ENCODE measurements at places on chromosomes 16 and 17.

DNA sequence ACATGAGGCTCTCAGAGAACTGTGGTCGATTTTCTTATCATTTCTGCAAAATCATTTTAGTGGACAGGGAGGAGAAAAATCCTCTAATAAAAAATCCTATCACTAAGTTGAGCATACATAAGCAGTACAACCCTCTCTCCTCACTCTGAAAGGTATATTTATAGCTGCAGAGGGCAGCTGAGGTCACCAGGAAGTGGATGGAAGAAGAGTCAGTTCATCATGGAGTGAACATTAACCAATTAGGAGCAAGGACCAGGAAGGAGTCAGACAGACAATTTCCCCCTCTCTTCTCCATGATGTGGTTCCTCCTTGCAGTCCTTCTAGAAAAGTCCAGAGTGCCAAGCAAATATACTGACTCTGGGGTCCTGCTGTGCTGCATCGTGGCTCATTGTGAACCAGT, 253.7 kb downstream of the TOX3 start:
- DNase-seq: no peak

DNA sequence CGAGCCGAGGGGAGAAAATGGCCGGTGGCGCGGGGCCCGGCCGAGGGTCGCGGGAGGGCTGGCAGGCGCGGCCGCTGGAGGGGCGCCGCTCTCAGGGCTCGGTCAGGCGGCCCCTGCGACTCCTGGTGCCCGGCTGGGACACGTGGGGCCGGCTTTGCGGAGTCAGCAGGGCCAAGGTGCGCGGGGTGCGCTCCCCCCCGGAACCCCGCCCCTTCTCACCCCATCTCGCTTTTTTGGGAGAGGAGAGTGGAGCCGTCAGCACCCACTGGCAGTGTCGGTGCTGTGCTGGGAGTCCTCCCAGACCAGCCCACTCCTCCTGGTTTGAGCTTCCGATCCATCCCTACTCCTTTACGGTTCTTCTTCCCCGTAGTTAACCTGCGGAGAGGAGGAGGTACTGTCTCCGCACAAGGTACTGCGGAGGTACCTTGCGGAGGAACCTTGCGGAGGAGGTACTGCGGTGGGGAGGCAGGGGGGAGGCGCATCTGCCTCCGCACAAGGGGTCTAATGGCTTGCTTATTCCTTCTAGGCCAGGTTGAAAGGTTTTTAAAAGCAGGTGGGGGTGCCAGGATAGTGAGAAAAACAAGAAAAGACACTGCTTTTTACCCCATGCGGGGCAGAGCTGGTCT, 19.1 kb upstream of the CBX8 start:
- no peak for DNase-seq

- DNase-seq: peak; percentile 38
Observed at GRCh38 chr17:77371117-77371887, 230.5 kb downstream of the SEC14L1 start.

DNA sequence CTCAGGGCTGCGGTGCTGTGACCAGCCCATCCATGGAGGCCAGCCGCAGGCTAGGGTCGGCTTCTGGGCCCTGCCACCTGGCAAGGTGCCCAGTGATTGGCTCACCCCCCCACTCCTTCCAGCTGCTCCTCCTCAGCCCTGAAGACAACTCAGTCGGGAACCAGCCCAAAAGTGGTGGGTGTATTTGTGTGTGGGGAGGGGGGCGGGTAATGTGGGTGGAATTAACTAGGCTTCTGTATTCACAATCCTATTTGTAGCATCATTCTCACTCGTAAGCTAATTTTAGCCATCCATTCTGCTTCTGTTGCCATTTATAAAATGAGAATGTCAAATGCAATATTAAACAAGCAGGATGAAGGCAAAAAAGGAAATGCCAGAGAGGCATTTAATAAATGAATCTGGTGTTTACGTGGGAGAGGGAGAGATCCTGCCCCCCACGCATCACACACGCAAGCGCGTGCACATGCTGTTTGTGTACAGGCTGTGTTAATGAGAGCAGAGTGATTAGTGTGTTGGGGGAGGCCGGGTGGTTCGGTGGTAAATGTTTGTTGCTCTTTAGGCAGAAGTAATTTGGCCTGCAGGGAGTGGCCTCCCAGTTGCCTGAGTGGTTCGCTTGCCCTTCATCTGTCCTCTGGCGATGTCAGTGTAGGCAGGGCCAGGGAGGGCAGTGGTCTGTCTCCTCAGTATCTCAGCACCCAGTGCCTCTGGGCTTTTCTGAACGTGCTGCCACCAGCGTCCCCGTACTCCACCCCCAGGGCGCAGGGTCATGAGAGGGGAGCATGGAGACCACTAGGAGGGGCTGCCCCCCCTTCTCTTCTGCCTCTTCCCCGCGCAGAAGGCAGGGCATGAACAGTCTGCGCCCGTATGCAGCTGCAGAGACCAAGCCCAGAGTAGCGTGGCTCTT, 140.1 kb downstream of the CCDC182 start:
- DNase-seq: no peak

- no peak for DNase-seq
Observed at GRCh38 chr17:29661213-29661612, 38.5 kb upstream of the CORO6 start.

GRCh38 chr16:456891-457483, 31.5 kb downstream of the RAB11FIP3 start:
- DNase-seq: no peak

DNA sequence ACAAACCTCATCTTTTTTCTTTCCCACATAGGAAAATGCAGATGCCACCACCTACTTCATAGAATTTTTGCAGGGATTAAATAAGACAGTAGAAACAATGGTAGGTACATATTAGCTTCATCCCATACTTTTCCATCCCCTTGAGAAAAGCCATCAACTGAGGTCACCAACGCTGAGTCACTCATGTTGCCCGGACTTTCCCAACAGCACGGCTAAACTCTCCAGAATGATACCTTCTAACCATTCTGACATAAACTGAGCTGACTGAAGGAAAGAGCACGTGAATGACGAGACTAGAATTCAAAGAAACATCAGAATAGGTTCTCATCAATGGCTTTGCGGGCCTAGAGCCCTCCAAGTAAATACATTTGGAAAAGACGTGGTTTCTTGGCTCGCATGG, 146.0 kb upstream of the RCVRN start:
- DNase-seq: peak; percentile 38

- DNase-seq: no peak
Observed at GRCh38 chr16:82639263-82639662, 12.5 kb downstream of the CDH13 start.

- DNase-seq: peak; percentile 93
Observed at GRCh38 chr17:45265821-45266220, 3.9 kb upstream of the SPATA32 start.

- DNase-seq: no peak
Observed at GRCh38 chr16:75329943-75330342, 78.5 kb upstream of the BCAR1 start.

Data from M059J (cell line).